ENCODE measurements at places on chromosomes 2 and 18.

GRCh38 chr2:158498043-158498748 lies 41.4 kb downstream of the PKP4 start:
- DNase-seq = no peak

DNA sequence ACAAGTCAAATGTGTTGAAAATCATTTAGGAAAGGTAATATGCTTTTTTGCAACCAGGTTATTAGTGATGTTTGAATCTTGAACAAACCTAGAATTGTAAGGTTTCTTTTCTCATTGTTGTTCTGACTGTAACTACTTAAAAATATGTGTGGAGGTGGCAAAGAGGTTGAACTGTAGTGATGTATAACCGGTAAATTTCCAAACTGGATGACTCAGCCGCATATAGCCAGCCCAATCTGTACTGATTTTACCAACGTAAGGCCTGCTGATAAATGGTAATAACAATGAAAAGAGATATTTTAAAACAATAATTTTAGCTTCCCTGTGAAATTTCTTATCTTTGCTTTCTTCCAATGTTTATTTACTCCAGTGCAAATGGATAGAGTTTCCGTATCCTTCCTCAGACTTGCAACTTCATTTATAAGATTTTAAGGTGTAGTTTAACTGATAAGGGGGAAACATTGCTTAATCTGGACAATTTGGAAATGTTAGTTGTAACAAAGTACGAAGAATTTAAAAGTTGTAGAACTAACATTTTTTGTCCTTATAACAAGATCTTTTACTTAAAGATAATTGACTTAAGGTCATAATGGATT lies 1170.4 kb upstream of the ZEB2 start:
- no peak for DNase-seq

GRCh38 chr2:158750458-158751125 lies 44.5 kb upstream of the DAPL1 start:
- no peak for DNase-seq

DNA sequence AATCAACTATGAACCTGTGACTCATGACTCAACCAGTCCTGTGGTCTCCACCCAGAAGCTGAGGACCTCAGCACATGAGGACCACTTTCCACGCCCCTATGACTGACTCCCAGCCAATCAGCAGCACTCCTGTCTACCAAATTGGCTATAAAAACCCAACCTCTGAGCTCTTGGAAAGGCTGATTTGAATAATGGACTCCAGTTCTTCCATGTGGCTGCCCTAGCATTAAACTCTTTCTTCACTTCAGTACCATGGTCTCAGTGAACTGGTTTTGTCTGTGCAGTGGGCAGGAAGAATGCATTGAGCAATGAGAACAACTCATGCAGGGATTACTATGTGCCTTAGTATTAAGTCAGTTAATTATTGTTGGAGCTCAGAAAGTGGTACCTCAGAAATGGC lies 78.3 kb downstream of the CMPK2 start:
- DNase-seq = no peak

DNA sequence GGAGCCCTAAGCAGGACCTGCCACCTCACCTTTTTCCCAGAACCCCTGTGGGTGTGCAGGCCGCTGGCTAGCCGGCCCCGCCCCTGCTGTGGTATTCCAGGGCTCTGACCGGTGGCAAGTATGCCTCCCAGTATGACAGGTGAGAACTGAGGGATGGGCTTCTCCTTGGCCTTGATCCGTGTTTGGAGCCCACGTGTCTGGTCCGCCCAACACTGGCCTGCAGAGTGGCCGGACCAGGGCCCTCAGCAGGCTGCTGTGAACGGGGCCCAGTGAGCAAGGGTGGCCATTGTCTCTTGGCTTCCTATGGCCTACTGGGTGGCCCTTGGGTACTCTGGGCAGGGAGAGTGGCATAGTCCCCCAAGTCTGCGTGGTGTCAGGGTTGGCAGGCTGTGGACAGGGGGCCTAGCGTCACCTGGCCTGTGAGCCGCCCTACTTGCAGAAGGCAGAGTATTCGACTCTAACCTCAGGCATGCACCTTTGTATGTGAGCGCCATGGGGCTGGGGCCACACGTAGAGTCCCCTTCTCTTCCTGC lies 1.8 kb downstream of the RNPEPL1 start:
- DNase-seq = no peak

DNA sequence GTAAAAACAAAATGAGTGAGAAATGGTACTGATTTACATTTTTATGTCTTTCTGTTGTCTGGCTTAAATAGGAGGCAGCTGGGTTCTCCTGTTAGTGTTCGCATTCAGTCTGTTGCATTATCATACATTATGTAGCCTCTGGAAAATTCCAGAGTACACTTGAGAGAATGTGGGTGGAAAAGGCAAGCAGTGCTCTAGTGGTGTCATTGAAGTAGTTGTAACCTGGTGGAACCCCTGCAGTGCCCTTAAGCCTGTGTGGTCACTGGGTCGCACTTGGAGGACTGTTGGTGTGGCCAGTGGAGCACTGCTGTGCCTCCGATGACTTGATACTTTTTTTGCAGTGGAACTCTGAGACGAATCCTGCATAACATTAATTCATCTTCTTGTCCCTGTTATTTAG lies 52.4 kb downstream of the USP14 start:
- DNase-seq = no peak

- no peak for DNase-seq
These were observed 48.8 kb upstream of the IHH start for GRCh38 chr2:219109471-219109870.

DNA sequence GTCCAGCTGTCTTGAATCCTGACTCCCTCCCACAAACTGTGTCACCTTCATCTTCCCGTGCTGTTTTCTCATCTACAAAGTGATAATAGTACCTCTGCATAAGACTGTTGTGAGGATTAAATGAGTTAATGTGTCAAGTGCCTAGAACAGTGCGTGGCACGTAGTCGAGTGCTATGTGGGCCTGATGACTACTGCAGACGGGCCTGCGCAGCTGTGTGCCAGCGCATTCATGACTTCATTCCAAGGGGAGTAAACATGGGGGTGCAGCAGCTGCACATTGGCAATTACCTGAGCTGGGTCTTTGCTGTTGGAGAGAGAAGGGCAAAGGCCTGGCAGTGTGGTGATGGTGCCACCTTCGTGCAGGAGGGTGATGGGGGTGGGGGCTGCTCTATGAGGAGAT lies 5.0 kb downstream of the TEX44 start:
- DNase-seq = no peak

GRCh38 chr2:133765658-133766057 lies 197.4 kb upstream of the NCKAP5 start:
- DNase-seq = no peak

DNA sequence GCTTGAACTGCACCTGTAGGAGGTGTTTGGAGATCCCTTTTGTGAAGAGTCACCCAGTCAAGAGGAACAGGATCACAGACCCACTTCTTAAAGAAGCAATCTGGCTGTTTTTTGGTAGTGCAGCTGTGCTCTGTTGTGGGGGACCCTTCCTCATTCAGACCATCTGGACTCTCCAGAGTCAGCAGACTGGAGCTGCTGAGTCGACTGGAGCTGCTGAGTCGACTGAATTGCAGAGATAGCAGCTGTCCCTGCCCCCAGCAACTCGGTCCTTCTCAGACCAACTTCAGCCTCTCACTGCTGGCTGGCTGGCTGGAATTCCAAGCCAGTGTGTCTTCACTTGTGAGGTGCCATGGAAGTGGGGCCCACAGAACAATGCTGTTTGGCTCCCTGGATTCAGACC lies 56.8 kb downstream of the GTF3C3 start:
- DNase-seq = no peak

GRCh38 chr2:240600451-240600961 lies 14.0 kb downstream of the CAPN10 start:
- no peak for DNase-seq

GRCh38 chr2:133026536-133027177 lies 356.7 kb upstream of the LYPD1 start:
- no peak for DNase-seq

- DNase-seq = no peak
These were observed 526 bp downstream of the PRKRA start for GRCh38 chr2:178450524-178450773.

GRCh38 chr2:217792626-217793527 lies 209.9 kb downstream of the TNS1 start:
- no peak for DNase-seq

DNA sequence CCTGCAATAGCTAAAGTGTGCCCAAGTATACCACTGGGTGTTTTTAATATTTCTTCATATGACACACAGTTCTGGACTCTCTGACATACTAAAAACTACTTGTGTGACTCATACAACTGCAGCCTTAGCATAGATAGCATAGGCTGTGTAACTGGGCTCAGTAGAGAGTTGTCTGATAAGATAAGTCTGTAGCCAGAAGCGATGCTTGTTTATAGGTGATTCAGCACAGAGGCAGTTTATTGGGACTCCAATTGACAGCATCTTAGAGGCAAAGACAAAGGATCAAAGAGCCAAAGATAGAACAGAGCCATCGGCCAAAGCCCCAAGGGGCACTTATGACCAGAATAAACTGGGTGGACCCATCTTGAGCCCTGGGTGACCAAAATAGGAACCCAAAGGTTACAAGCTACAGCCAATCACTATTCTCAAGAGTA lies 42.3 kb downstream of the AAK1 start:
- DNase-seq = peak; percentile 49

DNA sequence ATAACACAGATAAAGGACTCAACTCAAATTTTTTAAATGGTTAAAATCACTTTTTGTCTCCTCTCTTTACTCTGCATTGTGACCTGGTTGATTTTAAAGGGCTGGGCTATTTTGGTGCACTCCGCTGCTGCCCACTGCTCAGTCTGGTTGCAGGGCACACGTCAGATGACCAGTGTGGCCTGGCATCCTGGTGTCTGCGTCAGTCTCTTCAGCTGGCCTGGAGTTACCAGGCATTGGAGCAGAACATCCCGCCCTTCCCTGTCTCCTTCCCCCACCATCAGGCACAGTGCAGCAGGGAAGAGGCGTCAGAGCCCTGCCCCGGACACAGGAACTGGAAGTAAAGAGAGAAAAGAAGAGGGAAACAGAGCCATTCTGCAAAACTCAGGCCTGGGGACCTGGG lies 8.9 kb downstream of the C1QL2 start:
- DNase-seq = no peak

DNA sequence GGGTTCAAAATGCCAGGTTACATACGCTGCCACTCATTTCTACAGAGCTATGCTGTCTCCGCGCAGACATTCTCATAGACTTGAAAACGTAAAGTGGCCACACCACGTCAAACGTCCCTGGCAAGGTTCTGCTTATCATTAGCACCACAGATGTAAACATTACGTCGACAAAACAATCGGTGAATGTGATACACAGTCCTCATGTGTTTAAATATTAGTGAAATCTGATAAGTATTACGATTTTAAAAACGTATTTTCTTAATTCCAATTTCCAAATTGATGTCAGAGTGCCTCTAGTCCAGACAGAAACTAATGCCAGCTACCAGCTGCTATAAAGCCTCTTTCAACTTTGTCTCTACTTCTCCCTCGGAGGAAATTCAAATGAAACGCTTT lies 1.2 kb downstream of the STK17B start:
- DNase-seq = peak; percentile 65

- no peak for DNase-seq
These were observed 685.6 kb upstream of the NXPH2 start for GRCh38 chr2:139465789-139466188.

DNA sequence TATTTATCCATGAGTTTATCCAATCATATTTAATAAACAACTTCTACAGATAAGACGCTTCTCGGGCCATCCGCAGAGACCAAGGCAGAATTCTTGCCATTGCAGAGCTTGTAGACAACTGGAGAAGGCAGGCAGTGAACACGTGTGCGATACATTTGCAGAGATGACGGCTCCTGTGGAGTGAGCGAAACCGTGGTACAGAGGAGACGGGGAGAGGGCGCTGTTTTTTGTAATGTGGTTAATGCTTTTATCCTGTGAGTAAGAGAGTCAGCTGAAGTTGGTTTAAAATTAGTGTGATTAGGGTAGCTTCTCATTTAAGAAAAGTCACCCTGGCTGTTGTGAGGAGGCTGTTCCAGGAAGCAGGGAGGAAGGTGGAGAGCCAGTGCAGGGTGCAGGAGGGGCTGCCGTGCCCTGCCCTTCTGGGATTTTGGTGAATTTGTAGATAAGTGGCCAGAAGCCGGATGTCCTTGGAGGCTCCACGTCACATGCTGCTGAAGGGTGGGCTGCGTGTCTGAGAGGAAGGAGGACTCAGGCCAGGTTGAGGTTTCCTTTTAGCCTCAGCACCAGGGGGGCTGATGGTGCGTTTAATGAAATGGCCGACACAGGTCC lies 151.4 kb downstream of the SNTG2 start:
- no peak for DNase-seq

DNA sequence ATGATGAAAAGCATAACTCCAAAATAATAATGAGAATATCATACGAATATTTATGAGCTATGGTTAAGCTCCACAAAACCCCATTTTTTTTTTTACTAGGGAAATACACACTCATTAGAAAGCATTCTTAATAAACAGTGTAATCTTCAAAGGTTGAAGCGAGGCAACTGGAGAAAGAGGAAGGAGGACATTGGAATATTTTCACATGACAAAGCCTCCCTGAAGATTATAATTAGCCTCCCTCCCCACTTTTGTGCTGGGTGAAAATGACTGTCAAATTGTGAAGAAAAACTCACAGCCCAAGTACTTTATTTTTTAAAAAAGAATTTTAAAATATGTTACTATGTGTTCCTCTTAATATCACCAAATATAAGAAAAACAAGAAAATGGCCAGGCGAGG lies 64.1 kb upstream of the NFU1 start:
- DNase-seq = no peak

GRCh38 chr2:137838255-137839092 lies 125.8 kb upstream of the HNMT start:
- DNase-seq = peak; percentile 42

DNA sequence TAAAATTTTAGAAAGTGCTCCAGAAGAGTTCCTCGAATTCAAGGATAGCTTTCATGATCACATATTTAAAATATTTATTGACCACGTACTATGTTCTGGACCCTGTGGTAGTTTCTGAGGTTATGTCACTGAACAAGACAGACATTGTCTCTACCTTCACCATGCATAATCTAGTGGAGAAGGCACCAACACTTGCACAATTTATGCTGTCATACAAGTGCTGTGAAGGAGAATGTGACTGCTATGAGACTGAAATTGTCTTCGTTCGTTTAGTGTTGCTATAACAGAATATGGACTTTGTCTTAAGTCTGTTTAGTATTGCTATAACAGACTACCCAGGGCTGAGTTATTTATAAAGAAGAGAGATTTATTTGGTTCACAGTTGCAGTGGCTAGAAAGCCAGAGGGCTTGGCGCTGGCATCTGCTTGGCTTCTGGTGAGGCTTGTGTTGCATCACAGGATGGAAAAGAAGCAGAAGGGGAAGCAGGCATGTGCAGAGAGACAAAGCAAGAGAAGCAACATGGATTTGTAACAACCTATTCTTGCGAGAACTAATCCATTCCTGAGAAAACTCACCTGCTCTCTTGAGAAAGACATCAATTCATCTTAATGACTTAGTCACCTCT lies 50.0 kb upstream of the RFX8 start:
- DNase-seq = no peak

All from CD4-positive, alpha-beta T cell treated with Interleukin-15 for 4 hours (primary cell).